ENCODE measurements at places on chromosomes 4 and X.
A peak's percentile ranks its signal among the peaks of the same experiment; 100 is the strongest.

GRCh38 chr4:31069151-31069550 lies 349.0 kb downstream of the PCDH7 start:
- no peak for DNase-seq

GRCh38 chrX:123336666-123337065 lies 152.6 kb downstream of the GRIA3 start:
- DNase-seq: no peak

DNA sequence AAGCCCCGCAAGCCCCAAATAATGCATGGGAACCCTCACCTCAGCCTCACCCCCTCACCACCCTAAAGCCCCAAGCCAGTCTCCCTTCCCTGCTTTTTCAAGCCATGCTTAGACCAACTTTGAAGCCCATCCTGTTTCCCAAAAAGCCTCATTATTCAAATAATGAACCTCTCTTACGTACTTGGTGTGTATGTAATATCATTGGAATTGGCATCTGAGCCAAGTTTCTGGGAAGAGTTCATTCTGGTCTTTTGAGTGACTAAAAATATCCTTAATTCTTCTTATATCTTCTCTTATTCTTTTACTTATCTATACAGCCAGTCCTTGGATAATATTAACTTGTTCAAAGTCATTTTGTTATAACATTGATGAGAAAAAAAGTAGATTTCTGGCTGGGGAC lies 875.8 kb upstream of the SLIT2 start:
- DNase-seq: no peak

- DNase-seq: peak; percentile 9
Observed at GRCh38 chr4:26584725-26585124, 841 bp downstream of the TBC1D19 start.

Measured in kidney capillary endothelial cell (primary cell).